Stimulated activated CD8-positive, alpha-beta memory T cell treated with anti-CD3 and anti-CD28 coated beads, Interleukin-7, amount 100 ng/mL, for 1 hour (primary cell): ENCODE measurements at places on chromosomes 1 and 21.

DNA sequence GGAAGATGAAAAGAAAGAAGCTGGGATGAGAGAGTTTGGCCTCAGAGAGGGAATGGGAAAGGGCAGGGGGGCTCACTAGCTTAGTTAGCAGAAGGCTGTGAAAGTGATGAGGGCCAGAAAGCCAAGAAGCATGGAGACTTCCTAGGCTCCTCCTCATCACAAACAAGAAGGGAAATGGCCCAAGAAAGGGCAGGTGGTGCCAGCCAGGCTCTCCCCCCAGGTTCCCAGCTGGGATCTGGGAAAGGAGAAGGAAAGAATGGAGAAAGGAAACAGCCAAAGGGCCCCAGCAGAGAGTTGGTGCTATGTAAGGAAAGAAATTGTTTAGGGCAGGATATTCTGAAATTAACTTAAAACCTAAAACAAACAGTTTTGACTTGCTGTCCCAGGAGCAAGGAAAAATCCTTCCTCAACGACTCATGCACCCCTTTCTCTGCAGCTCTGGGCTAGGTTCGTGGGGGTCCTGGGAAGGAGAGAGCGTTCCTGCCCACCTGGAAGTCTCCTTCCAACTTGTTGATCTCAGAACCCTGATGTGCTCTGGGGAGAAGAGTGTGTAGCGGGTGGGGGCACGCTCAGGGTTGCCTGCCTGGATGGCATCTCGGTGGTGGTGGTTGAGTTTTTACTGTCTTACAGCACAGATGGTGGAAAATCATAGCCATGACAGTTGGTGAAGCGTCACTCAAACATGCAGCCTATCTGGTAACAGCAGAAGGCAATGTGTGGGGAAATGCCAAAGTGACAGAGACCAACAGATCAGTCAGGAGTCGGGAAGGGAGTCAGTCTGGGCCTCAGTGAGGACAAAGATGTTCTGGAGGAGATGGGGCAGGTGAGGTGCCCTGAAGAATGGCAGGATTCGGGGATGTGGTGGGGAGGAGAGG lies 147.3 kb downstream of the CLIC6 start:
- DNase-seq: no peak

GRCh38 chr1:245480393-245481120 lies 325.8 kb downstream of the KIF26B start:
- no peak for DNase-seq

- no peak for DNase-seq
These were observed 7.5 kb upstream of the FOXO6 start for GRCh38 chr1:41353744-41354143.

DNA sequence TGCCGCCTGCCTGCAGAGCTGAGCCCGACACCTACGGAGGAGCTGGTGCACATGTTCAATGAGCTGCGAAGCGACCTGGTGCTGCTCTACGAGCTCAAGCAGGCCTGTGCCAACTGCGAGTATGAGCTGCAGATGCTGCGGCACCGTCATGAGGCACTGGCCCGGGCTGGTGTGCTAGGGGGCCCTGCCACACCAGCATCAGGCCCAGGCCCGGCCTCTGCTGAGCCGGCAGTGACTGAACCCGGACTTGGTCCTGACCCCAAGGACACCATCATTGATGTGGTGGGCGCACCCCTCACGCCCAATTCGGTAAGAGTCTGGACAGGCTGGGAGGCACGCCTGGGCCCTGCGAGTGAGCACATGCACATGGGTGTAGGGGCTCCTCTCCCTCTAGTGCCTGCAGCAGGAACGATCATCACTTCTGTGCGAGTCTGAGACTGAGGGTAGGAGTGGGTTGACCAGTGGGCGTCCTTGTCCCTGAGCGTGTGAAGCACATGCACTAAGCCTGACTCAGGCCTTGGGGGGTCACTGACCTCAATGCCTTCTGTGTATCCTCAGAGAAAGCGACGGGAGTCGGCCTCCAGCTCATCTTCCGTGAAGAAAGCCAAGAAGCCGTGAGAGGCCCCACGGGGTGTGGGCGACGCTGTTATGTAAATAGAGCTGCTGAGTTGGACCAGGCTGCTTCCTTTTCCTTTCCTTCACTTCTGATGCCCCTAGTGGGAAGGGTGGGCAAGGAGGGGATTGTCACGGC lies 6.9 kb downstream of the DMAP1 start:
- no peak for DNase-seq

GRCh38 chr21:43211072-43211759 lies 42.4 kb downstream of the CRYAA start:
- no peak for DNase-seq

- DNase-seq: no peak
These were observed 10.3 kb downstream of the WLS start for GRCh38 chr1:68221980-68222373.

DNA sequence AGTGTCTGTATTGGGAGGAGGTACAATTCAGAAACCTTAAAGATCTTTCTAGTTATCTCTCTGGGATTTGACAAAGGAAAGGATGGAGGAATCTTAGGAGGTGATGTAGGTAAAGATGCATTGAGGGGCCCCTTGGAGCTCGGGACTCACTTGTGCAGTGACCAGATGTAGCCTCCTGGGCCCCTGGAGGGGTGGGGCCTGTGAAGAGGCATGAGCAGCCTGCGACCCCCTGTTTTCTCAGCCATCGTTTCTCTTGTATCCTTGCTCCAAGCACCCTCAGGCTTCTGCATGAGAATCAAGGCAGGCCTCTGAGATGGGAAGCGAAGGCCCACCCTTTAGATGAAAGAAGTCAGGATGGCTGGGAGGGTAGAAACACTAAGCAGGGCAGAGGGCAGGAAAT lies 39.6 kb downstream of the LGR6 start:
- DNase-seq: no peak

DNA sequence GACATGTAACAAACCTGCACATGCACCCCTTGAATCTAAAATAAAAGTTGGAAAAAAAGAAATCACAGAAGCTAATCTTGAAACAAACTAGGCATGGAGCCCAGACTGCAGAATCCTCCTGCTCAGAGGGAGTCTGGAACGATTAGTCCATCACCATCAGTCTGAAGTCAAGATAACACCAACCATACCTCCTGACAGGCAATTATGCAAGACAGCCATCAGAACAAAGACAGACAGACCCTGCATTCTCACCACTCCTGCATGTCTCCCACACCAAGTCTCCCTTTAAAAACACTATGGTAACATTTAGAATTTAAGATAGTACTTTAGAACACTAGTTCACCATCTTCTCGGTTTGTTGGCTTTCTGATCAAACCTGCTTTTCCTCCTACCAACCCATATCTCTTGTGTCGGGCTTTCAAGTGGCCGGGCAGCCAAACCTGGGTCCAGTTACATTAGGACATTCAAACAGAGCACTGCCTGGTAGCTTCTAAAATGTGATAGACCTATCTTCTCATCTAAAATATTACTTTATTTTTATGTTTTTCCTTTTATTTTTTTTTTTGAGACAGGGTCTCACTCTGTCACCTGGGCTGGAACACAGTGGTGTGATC lies 10.1 kb downstream of the YARS1 start:
- no peak for DNase-seq

GRCh38 chr1:153670257-153670858 lies 435 bp downstream of the ILF2 start:
- DNase-seq: no peak

GRCh38 chr1:225980005-225980836 lies 18.9 kb downstream of the SDE2 start:
- DNase-seq: no peak

GRCh38 chr21:31634993-31635392 lies 24.5 kb upstream of the SOD1 start:
- DNase-seq: no peak
